Neural crest cell (in vitro differentiated cells): ENCODE measurements at places on chromosomes 7 and 10.

- no peak for DNase-seq
Measured at GRCh38 chr7:50658696-50659095, 93.5 kb upstream of the DDC start.

DNA sequence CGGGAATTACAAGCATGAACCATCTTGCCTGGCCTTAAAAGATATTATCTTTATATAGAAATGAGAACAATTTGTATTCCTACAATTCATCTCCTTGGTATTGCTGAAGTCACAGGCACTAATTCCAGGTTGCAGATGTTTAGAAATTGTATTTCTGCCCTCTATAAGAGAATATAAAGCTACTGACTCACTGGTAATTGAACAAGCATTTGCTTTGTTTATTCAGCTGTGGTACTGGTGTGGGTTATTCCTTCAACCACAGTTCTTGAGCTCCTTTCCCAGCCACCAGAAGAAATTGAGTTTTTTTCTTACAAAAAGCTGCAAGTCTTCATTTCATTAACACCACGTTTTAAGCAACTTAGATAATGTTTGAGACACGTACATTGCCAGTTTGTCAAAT lies 29.0 kb upstream of the MPP7 start:
- DNase-seq: no peak

- DNase-seq: no peak
Measured at GRCh38 chr10:132101529-132101928, 35.8 kb downstream of the JAKMIP3 start.

DNA sequence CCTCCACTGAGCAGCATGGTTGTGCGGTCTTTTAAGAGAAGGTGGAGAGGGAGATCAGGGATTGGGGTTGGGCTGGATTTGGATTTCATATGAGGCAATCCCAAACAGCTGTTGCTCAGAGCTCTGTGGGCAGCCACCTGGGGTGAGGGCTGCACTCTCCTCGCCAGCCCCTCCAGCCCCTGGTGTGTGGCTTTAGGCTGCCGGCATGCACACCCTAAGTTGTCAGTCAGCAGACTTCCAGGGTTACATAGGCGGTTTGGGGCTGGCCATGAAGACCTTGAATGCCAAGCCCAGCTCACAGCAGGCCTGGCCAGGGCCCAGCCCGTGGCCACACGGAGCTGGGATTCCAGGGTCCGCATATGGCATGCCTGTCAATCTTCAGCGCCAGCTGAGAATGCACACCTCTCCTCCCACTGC lies 54.8 kb downstream of the ZMIZ1 start:
- no peak for DNase-seq

- no peak for DNase-seq
Measured at GRCh38 chr7:28105234-28105633, 75.4 kb downstream of the JAZF1 start.

DNA sequence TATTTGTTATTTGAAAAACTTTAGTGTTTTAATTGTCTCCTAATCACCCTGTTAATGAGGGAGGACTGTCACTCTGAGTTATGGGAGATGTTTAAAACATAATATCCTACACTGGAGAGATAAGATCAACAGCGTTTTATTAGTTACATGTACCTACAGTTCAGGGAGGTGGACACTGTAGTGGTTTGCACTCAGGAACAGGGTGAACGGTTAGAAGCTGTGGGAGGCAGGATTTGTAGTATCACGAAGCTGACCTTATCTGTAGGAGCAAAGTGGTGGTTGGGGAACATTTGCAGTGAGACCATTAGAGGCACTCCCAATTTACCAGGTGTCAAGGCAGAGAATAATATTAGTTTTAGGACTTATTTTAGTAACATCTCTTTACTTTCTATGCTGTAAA lies 193.3 kb upstream of the KCND2 start:
- no peak for DNase-seq

GRCh38 chr7:55181762-55182161 lies 162.9 kb downstream of the EGFR start:
- no peak for DNase-seq

GRCh38 chr10:85967594-85967993 lies 399.0 kb downstream of the GRID1 start:
- no peak for DNase-seq

GRCh38 chr10:97922022-97922758 lies 72.5 kb downstream of the GOLGA7B start:
- no peak for DNase-seq

DNA sequence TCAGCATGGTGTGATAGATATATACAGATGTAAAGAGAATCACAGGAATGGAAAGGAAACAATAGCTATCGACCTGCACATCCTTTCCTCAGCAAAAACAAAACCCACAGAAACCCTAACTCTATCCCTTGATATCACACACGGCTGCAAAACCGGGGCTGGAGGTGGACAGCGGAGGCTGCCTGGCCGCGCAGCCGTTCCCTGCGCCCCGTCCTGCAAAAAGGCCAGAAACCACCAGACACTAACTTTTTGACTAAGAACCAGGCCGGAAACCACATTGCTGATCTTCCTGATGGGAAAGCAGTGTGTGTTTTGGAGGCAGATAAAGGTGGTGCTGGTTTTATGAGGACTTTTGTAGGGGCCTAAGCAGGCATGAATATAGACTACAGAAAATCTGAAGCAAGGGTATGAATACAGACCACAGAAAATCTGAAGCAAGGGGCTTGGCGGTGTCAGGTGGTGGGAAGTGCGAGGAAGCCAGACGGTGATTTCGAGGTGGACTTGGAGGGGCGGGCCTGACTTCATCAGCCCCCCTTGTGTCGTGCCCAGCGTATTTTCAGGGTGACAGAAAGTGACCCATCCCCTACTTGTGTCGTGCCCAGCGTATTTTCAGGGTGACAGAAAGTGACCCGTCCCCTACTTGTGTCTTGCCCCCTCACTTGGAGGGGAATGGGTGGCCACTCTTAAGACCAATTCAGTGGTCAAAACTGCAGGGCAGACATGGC lies 123.3 kb downstream of the WDR37 start:
- DNase-seq: no peak

GRCh38 chr7:110774071-110774470 lies 316.9 kb upstream of the LRRN3 start:
- DNase-seq: no peak

- DNase-seq: no peak
Measured at GRCh38 chr7:30595436-30596013, 847 bp downstream of the GARS1 start.

DNA sequence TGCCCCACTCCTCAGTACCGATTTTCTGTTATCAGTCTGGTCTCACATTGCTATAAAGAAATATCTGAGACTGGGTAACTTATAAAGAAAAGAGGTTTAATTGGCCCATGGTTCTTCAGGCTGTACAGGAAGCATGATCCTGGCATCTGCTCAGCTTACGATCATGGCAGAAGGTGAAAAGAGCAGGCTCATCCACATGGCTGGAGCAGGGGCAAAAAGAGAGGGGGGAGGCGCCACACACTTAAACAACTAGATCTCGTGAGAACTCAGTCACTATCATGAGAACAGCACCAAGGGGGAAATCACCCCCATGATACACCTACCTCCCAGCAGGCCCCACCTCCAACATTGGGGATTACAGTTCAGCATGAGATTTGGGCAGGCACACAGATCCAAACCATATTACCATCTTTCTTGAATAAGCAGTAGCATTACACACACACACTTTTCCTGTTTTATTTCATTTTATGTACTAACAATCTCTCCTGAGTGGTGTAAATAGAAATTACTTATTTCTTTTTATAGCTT lies 53.3 kb downstream of the TRIM24 start:
- no peak for DNase-seq

GRCh38 chr10:118072840-118073239 lies 26.1 kb upstream of the RAB11FIP2 start:
- no peak for DNase-seq

DNA sequence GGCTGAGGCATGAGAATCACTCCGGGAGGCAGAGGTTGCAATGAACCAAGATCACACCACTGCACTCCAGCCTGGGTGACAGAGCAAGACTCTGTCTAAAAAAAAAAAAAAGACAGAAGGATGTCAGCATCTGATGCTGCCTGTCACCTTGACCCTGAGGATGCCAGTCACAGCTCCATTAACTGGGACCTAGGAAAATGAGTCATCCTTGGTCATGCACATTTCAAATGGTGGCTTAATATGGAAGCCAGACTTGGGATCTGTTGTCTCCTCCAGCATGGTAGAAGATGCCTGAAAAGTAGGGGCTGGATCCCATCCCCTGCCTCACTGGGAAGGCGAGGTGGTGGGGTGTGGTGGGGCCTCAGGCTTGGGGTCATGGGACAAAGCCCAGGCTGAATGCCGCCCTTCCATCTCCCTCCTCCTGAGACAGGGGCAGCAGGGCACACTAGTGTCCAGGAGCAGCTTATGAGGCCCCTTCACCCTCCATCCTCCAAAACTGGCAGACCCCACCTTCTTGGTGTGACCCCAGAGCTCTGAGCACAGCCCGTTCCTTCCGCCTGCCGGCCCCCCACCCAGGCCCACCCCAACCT lies 1.3 kb downstream of the NOS3 start:
- DNase-seq: no peak

GRCh38 chr10:31926765-31927564 lies 1.7 kb downstream of the ARHGAP12 start:
- no peak for DNase-seq

DNA sequence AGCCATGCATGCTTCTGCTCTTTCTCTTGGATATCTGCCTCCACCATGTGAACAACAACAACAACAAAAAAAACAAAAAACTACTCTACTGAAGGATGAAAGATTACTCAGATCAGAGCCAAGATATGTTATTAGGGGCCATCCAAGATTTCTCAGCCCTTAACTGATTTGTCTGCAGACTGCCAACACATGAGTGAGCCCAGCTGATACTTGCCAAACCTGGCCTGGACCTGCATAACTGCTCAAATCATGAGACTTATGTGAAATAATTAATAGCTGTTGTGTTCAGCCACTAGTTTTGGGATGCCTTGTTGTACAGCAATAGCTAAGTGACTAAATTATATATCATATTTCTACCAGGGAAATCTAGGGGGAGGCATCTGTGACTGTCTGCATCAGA lies 334.5 kb upstream of the SORCS1 start:
- no peak for DNase-seq

- no peak for DNase-seq
Measured at GRCh38 chr10:96703358-96703757, 17.0 kb downstream of the PIK3AP1 start.

DNA sequence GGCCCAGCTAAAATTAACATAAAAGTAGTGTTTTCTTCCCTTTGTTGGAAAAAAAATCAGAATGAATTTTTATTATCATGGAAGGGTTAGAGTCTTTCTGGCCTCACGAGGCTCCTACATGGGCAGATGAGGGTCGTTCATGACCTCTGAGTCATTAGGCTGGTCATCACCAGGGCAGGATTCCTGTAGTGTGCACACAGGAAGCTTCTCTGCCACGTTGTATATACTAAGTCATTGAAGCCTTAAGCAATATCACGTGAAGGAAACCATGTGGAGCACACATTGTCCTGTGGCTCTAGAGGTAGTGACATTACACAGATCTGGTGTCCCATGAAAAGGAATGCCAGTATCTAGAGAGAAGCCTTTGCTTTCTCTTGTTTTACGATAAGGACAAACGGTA lies 84.7 kb upstream of the C1QL3 start:
- DNase-seq: no peak

DNA sequence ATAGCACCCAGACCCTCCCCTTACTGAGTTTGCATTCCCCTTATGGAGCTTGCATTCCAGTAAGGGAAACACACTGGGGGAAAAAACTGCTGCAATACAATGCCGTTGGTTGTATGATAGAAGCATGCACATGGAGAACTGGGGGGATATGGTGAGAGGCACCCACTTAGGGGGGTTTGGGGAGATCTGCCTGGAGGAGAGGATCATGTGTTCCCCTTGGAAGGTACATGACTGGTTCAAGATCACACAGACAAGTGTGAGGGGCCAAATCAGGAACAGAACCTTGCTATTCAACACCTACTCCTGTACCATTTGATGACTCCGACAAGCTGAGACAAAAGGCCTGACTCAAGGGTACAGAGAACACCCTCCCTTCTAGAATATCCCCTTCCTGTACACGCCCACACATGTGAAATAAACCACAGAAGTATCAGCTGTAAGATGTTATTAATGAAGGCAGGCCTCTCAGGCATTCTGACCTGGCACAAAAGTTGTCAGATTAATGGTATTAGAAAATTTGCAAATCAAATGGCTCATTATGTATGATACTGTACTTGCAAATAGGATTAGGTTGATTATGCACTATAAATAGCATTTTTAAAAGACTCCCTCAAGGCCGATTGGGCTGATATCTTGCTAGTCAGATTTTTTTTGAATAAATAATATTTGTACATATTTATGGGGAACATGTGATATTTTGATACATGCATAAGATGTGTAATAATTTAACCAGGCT lies 122.2 kb downstream of the NPY start:
- DNase-seq: no peak

GRCh38 chr10:60290558-60290957 lies 99.1 kb downstream of the ANK3 start:
- DNase-seq: no peak

- no peak for DNase-seq
Measured at GRCh38 chr7:29859524-29860185, 53.3 kb downstream of the WIPF3 start.

GRCh38 chr7:91194841-91195240 lies 69.4 kb upstream of the FZD1 start:
- DNase-seq: no peak
